ENCODE measurements at places on chromosomes 5 and 9.

DNA sequence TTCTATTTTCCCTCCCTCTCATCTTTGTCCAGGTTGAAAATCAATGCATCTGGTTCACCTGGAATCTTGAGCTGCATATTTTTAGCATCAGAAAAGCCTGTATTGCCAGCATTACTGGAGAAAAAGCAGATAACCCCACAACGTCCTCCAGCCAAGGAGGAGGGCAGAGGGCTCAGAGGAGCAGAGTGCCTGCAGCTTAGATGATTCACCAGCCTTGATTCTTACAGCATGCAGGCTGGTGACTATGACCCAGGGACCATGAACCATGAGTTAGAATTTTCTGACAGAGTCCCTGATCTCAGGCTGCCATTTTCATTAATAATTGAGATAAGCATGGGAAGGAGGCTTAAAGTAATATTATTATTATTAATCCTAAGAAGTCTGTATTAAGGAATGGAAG is 278.2 kb downstream of the BRINP1 start:
- no peaks in the 10 kb centered on the region for H3K4me1 ChIP-seq
- no peak for DNase-seq
- H3K27me3 ChIP-seq = no peaks in the 10 kb centered on the region
- no peak overlapping the region for H3K27ac ChIP-seq
- no peaks in the 10 kb centered on the region for H3K36me3 ChIP-seq

DNA sequence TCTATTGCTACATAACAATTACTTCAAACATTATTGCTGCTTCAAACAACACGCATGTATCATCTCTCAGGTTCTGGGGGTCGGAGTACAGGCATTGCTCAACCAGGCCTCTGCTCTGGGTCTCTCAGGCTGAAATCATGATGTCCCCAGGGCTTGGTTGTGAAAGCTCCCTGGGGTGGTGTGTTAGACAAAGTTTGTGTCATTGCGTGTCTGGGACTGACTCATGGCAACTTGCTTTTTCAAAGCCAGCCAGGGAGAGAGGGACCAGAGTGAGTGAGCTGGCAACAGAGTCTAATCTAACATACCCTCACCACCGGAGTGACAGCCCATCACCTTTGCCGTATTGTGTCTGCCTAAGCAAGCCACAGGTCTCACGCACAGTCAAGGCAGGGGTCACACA is 259.2 kb upstream of the NFIL3 start:
- H3K27me3 ChIP-seq = peaks cover 7% of the 10 kb centered on the region
- no peak overlapping the region for H3K27ac ChIP-seq
- no peak overlapping the region for H3K4me3 ChIP-seq
- no peaks in the 10 kb centered on the region for H3K36me3 ChIP-seq
- peak; percentile 31 for DNase-seq
- peaks cover 4% of the 10 kb centered on the region for H3K4me1 ChIP-seq

GRCh38 chr5:112480501-112480900 is 61.4 kb upstream of the EPB41L4A start:
- H3K36me3 ChIP-seq = no peaks in the 10 kb centered on the region
- peaks cover 27% of the 10 kb centered on the region for H3K27me3 ChIP-seq
- DNase-seq = no peak

DNA sequence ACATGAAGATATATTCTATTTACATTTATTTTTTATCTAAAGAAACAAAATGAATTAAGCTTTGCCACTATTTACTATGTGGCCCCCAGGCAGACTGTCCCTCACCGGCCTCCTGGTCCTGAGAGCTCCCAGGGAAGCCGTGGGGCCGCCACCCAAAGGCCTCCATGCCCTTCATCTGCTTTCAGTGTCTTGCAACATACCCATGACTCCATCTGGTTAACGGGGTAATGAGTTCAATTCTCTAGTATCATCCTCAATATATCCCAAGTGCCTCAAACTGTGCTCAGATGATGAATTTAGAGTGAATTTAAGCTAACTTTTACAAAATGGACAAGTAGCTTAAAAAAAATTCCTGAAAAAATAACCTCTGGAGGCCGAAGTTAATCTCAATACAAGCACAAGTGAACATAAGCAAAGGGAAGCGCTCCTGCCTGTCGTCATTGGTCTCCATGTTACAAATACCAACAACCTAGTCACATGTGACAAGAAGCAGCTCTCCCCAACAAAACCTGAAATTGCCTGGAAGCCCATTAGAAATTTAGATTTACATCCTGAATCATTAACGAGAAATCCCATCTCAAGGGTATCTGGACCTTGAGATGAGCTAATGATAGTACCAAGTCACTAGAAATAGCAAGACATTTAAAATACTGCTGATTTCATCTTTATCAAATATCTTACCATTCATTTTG is 26.1 kb downstream of the DAP start:
- no peak overlapping the region for H3K27ac ChIP-seq
- H3K36me3 ChIP-seq = peaks cover 17% of the 10 kb centered on the region
- no peaks in the 10 kb centered on the region for H3K27me3 ChIP-seq
- DNase-seq = no peak

GRCh38 chr9:131299961-131300347 is 10.4 kb downstream of the PLPP7 start:
- H3K27me3 ChIP-seq = no peaks in the 10 kb centered on the region
- no peak overlapping the region for H3K27ac ChIP-seq
- H3K4me3 ChIP-seq = no peak overlapping the region
- DNase-seq = no peak

- no peak for DNase-seq
- peaks cover 7% of the 10 kb centered on the region for H3K4me1 ChIP-seq
- peaks cover 10% of the 10 kb centered on the region for H3K36me3 ChIP-seq
- H3K27me3 ChIP-seq = peaks cover 5% of the 10 kb centered on the region
- no peak overlapping the region for H3K27ac ChIP-seq
Measured at GRCh38 chr5:143673676-143674468, 138.1 kb upstream of the HMHB1 start.

Measured in natural killer cell treated with Interleukin-12 subunit alpha and Interleukin-12 subunit beta and Interleukin-15 and Interleukin-18, amount 100 ng/mL, for 72 hours (primary cell).